Effector memory CD8-positive, alpha-beta T cell (primary cell): ENCODE measurements at places on chromosomes 13 and 19.

DNA sequence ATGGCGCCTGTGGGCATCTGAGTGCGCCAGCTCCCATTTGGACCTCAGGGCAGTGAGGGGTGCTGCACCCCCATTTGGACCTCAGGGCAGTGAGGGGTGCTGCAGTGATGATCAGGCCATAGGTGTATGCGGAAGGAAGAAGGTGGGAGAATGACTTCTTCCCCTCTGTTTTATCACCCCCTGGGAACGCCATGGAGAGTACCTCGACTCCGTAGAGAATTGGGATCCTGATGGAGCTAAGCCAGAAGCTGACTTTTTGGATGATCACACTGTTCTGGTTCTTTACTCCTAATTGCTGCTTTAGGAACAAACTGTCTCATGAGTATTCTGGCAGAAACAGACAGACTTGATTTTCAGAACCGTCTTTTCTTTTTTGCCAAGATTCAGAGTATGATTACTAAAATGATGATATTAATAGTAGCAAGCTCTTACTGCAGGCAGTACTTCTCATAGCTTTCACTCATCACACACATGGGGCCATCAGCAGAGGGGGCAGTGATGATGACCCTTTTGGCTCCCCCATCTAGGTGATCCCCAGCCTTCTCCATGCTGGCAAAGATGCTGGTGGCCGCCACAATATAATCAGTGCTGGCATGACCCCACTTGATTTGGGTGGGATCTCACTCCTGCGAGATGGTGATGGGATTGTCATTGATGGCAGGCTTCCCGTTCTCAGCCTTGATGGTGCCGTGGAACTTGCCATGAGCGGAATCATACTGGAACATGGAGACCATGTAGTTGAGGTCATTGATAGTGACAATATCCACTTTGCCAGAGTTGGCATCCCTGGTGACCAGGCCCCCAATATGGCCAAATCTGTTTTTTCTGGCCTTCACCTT, 10.3 kb upstream of the UBAC2 start:
- no peak for DNase-seq

- no peak for DNase-seq
Observed at GRCh38 chr13:99677116-99677951, 176.1 kb downstream of the TM9SF2 start.

DNA sequence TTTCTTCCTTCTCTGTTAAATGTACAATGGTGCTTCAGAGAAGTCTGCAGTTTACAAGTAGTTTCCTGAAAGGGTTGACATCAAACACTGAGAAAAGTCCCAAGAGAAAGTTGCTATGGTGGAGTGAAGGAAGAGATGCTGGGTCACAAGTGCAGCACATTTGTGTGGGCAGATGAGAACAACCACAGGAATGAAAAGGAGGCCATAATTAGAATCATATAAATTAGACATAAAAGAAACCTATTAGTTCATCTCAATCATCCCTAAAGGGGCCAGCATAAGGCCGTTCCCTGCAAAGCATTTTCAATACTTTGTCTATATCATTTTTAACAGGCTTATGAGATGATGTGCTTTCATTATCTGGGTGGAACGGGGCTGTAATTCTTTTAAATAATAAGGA, 359.2 kb downstream of the IRS2 start:
- no peak for DNase-seq

DNA sequence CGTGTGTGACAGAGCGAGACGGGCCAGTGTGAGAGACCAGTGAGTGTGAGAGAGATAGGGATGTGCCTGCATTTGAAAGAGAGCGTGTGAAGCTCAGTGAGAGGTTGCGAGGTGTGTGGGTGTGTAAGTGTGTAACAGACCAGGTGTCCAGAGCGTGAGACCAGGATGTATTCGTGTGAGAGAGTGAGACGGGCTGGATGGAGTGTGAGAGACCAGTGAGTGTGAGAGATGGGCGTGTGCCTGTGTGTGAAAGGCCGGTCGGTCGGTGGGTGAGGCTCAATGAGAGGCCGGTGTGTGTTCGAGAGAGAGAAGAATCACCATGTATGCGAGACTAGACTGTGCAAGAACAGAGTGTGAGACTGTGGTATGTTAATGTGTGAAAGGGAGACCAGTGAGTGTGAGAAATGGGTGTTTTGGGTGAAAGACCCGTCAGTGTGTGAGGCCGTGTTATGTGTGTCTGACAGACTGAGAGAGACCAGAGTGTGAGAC, 679 bp downstream of the ZNF471 start:
- DNase-seq: no peak

GRCh38 chr19:27748551-27749152, 1464.3 kb downstream of the UQCRFS1 start:
- no peak for DNase-seq
